ENCODE measurements at places on chromosomes 7 and 10. TPM values are rescaled to one million over a fixed set of nuclear protein-coding genes. Genes with fewer than 3 reads are reported as not detected.
A peak's percentile ranks its signal among the peaks of the same experiment; 100 is the strongest.

DNA sequence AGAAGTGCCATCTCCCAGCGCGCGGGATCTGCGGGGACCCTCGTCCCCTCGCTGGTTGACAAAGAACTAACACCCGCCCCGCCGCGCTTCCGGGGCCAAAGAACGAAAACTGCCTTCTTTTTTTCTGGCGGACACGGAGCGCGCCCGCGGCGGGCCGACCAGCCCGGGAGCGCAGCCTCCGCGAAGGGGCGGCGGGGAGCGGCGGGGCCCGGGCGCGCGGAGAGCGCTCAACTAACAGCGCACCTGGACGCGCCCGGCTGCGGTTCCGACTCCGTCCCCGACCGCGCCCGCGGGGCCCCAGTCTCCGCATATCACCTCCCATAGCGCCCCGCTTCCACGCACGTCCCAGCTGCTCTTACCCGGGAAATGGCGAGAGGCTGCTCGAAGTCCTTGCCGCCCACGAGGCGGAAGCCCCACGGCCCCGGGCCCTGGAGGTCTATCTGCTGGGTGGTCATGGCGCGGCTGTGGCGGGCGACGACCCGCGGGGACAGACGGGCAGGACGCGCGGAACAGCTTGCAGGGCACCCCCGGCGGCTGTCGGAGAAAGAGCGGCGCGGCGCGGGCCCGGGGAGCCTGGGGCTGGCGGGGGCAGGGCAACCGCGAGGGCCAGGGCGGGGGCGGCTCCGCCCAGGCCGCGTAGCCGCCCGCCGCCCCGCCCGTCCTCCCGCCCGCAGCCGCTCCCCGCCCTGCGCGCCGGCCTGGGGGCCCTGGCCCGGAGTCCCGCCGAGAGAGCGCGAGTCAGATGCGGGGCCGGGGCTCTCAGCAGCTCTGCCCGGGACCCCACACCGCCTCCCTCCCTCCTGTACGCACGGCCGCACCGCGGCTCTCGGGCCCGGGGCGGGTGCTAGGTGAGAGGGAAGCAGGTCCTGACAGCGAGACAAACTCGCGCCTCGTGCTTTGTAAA is at the start of gene PDLIM1:
Gene PDLIM1 (minus strand): TSS at position 543 of the 904 bp plus-strand sequence. CDS start 88 bp downstream, at position 455.
- no peak for DNase-seq

DNA sequence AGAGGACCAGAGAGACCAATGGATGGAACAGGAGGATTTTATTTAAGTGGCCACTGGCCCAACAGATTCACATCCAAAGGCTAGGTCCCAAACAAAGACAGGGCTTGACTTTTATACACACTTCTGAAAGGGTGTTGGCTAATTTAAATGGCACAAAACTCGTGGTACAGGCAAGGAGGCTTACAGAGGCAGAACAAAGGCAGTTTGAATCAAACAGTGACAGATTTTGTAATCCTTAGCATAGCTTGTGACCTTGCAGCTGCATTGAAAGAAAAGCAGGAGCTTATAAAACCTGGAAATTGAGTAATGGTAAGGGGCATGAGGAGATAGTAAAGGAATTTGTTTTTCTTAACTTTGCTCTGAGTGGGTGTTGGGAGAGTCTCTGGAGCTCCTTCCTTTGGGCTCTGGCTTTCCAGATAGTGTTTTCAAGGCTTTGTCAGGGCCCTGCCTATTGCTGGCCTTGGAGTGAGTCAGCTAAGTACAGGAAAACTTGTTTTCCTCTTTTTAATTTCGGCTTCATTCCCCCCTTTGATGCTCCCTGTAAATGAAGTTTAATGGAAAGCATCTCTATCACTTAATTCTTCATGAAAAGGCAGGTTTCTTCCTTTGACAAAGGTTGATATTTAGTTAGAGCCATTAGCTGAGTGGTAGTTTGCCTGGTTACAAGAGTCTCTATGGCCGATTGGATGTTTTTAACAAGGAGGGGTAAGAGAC is 96.9 kb downstream of the TRIM24 start:
- DNase-seq = no peak

DNA sequence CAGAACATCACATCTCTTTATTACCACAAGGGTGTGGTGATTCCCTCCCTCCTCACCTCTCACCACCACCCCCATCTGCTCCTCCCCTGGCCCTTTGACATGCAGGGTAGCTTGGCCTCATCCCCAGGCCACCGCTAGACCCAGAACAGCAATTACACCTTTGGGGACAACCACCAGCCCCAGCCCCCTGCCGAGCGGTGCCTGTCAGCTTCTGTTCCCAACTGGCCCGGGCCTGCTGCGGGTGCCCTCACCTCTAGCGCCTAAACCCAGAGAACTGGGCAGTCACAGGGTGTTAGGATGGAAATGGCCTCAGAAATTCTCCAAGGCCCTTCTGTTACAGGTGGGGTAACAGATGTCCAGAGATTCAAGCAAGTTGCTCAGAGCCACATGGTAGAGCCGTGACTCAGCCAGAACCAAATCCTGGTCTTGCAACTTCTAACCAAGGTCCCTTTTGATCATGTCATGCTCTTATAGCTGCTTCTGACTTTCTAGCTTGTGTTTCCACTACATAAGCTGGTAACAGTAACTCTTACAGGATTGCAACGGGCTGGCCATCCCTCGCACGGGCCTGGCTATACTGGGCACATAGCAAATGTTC is 78.0 kb downstream of the PRKAG2 start:
- DNase-seq = no peak

GRCh38 chr10:35270100-35270499 is 66.2 kb upstream of the CCNY start:
- DNase-seq = no peak

DNA sequence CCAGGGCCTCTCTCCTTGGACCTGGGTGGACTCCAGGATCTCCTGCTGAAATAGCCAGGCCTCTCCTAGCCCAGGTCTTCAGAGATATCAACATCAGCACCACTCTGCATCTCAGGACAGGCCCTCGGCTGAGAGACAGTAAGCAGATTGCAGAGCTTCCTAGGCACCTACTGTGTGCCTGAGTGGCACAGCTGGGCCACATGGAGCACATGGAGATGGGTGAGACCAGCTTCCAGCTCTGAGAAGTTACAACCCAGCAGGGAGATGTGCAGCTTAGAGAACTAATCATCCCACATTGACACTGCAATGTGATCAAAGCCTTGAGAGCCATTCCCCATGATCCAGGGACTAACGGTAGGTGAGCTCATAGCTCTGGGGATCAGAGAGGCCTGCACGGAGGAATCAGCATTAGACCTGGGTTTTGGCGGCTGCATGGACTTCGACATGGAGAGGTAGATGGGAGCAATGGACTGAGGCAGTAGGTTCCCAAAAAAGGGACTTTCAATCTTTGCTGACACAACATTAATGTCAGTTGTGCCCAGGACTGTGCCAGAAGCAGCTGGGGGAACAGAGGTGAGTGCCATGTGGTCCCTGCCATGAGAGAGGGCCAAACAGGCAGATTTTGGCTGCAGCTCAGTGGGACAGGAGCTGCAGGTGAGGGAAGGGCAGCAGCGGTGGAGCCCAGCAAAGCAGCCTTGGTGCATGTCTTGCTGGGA is 76.0 kb upstream of the LEP start:
- DNase-seq = no peak

DNA sequence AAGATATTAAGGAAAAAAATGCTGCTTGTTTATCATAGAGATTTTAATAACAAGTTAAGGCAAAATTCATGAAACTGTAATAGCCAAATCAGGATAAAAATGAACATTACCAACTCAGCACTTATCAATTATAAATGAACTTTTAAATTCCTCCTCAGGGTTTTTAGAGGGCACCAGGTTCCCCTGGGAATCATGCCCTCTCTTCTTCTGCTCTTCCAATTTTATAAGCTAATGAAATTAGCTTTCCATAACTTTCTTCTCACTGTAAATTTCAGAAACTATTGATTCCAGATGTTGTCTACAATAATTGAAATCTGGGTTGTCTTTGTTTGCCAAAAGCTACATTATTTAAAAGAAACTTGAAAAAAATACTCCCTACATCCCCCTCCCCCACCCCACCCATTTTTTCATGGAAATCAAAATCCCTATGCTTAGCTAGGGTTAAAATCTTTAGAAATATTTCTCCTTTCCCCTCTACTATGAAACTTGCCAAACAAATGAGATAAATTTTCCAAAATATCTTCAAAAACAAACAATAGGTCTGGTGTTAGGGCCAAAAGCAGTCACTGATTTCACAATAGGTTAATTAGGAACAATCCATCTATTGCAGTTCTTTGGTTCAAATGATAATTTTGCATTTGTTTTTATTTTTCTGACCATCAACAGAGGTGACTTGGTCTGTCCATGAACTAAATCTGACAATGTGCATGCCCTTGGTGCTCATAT is 187.7 kb downstream of the DOCK4 start:
- DNase-seq = no peak

DNA sequence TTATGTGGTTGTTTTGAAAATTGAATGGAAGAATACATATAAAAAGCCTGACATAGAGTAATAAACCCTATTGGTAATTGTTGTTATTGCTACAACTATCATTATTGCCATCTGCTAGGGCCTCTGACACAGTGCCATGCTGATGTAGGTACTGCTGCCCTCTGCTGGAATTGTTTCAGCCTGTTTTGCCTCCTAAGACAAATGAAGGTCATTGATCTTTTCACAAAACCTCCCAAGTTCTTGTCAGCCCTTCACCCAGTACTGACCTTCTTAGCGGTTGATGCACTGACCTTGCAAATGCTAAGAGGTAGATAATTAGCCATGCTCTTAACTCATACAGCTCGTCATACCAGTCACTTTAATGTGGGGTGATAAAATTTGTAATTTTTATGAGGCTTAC is 975.2 kb downstream of the SORCS1 start:
- peak; percentile 82 for DNase-seq

GRCh38 chr7:5564894-5565293 is 141.3 kb upstream of the TNRC18 start:
- no peak for DNase-seq

DNA sequence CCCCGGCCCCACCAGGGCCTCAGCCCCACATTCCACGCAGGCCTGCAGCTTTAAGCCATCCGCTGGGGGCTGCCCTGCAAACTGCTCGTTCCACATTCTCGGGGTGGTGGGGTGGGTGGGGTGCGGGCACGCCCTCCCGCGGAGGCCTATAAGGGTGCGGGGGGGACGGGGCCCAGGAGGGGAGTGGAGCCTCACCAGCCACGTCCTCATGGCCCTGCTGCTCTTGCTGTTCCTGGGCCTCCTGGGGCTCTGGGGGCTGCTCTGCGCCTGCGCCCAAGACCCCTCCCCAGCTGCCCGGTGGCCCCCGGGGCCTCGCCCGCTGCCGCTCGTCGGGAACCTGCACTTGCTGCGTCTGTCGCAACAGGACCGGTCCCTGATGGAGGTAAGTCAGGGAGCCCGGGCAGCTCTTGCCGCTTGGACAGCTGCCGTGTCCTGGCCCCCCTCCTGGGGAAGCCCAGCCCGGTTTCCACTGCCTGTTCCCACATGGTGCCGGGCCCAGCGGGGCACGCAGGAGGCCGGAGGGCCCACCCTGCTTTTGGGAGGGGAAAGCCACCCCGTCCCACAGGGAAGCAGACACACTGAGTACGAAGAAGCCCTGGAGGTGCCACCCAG is at the start of gene CYP2W1:
Gene CYP2W1 (plus strand): TSS at position 178 of the 612 bp plus-strand sequence. CDS start 31 bp downstream, at position 209.
- no peak for DNase-seq

DNA sequence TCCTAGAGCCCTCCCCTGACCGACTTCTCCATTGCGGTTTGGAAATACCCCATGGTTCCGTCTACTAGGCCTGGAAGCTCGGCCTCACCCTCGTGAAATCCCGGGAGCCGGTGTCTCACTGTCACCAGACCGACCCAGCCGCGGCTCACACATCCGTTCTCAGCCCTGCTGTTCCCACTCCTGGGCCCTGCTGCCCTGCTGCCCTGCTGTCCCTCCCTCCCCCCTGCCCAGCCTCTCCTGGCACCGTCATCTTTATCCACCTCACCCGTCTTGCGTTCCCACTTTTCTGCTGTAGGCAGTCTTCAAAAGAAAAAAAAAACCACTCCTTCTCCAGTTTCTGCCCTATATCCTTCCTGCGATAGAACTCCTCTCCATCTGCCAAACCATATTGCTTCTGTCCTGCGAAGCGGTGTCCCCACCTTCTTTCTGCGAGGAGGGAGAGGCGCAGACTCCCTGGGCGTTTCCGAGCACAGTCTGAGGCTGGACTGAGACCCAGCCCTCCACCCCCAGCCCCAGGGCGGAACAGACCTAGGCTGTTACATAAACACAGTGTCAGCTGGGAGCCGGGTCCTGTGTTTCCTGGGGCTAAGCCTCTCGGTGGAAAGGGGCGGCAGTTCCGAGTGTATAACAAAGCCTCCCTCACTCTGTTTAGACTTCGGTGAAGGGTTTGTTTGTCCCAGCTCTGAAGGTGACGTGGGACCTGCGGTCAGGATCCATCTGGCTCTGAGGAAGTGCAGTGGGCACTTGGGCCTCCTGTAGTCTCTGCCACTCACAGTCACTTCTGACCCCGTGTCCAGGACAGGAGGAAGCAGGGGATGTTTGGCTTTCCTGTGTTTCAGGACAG is 2.8 kb downstream of the AGAP3 start:
- no peak for DNase-seq

DNA sequence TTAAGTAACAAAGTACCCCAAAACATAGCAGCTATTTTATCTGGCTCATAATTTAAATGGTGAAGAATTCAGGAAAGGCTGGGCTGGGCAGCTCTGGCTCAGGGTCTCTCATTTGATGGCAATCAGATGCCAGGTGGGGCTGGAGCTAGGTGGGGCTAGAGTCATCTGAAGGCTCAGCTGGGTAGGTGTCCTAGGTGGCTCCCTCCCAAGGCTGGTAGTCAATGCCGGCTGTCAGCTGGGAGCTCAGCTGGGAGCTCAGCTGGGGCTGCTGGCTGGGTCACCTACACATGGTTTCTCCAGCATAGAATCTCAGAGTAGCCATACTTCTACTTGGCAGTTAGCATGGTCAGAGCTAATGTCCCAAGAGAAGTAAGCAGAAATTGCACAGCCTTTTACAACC is 34.1 kb downstream of the OSBPL3 start:
- no peak for DNase-seq

GRCh38 chr10:14554091-14554490 is 220.6 kb downstream of the FAM107B start:
- no peak for DNase-seq

- DNase-seq = no peak
Observed at GRCh38 chr10:14451341-14451740, 120.6 kb upstream of the FRMD4A start.

DNA sequence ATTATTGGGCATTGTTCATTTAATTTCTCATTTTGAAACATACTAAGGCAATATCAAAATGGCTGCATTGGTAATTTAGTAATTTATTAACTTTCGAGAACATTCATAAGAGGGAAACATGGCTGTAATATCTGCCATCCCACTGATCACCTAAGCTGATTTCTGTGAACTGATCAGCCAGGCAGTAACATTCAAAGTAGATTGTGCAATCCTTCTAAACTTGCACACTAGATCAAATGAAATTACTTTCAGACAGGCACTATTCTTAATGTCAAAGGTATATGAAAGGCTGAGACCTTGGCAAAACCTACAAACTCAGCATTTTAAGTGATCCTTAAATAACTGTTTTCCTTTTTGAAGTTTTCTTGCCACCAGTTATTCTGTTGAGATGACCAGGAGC is 290.7 kb downstream of the CACNA2D1 start:
- DNase-seq = no peak

RASA4B gene
- 11.1 TPM for total RNA-seq

TSPAN33 gene
- total RNA-seq = 17.4 TPM

PALD1 gene
- 10.0 TPM for total RNA-seq

RADIL gene
- 7.5 TPM for total RNA-seq
